ENCODE measurements at places on chromosomes 13 and 19.

- DNase-seq = no peak
Measured at GRCh38 chr13:27632648-27633047, 11.0 kb downstream of the POLR1D start.

GRCh38 chr19:4371247-4372164 is 28.1 kb downstream of the MPND start:
- no peak for DNase-seq

DNA sequence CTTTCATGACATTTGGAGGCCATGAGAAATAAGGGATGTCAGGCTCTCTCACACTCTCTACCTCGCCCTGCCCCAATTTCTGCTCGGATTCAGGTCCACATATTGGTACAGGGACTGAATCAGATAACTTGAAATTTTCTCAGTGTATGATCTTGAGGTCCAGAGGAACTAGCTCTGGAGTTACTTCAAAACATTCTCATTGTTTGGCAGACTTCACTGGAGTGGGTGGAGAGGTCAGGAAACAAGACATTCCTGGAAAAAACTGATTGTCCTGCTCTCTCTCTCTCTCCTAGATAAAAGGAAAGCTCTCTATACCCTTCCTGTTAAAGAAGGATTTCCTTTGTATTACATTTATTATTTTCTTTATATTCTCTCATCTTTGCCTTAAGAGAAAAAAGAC is 428.1 kb upstream of the DACH1 start:
- no peak for DNase-seq

- no peak for DNase-seq
Measured at GRCh38 chr13:48476686-48477085, 56.2 kb downstream of the RCBTB2 start.

GRCh38 chr19:38949580-38950367 is 19.0 kb downstream of the MRPS12 start:
- peak; percentile 9 for DNase-seq

- DNase-seq = no peak
Measured at GRCh38 chr13:20101467-20102316, 59.2 kb downstream of the GJA3 start.

DNA sequence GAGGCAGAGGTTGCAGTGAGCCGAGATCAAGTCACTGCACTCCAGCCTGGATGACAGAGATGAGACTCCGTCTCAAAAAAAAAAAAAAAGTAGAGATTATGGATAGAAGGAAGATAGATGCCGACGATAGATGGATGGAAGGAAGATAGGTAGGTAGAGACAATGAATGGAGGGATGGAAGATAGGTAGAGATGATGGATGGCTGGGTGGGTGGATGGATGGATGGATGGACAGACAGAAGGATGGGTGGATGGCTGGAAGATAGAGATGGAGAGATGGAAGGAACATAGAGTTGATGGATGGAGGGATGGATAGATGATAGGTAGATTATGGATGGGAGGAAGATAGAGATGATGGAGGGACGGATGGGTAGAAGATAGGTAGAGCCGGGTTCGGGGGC is 18.5 kb upstream of the USE1 start:
- no peak for DNase-seq
